Osteoblast (primary cell): ENCODE measurements at places on chromosomes 3 and 15.

DNA sequence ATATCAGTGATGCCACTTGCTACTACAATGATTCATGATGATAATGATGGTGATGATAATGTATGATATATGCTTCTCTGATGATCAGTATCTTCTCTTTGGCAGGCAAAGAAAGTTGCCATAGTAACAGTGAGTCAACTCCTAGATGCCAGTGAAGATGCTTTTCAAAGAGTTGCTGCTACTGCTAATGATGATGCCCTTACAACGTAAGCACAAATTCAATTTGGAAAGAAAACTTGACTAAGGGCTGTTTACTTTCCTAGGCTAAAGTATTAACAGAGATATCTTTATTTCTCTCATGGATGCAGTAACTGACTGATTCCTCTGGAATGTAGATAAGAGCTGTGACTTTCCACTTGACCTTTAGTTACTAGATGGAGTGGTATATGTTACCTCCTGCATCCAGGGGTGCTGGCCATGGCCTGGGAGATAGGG is 27.8 kb downstream of the ADGRG7 start:
- peak; percentile 57 for DNase-seq

GRCh38 chr15:81859737-81860516 is 185.9 kb downstream of the MEX3B start:
- DNase-seq, result no peak

- no peak for DNase-seq
Measured at GRCh38 chr15:66729331-66729951, 27.4 kb downstream of the SMAD6 start.

DNA sequence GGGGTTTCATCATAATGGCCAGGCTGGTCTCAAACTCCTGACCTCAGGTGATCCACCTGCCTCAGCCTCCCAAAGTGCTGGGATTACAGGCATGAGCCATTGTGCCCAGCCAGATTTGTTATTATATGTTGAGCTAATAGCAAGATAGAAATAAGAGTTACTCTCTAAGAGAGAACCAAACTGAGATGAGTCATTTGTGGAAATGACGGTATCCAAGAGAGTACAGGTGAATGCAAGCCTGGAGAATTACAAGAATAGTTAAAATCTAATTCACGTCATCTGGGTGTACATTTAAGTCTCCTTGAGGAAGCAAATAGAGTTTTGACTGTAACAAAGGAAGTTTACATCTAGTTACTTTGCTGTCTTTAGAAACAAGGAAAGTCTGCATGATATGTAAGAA is 12.0 kb upstream of the CDIN1 start:
- no peak for DNase-seq

DNA sequence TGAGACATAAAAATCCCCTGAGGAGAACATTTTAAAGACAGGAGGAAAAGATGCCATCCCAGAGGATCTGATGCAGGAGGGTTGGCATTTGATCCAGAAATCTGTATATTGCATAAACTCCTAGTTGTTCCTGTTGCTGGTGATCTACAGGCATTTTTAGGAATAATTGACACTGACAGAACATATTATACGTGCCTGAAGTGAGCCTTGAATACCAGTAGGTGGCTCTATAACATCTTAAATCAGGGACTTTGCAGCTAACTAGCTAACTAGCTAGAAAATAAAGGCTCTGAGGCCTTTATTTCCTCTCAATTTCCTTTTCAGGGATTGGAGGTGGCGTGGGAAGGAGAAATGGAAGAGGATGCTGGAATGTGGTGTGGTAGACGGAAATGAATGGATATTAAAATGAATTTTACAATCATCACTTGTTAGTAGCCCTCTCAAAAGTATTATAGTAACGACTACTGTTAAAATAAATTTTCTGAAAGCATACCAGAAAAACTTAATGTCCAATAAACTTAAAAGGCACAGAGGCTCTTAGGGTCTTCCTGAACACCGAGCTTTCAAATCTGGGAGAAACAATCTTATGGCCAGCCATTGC is 73.8 kb upstream of the ZBED2 start:
- DNase-seq, result no peak

DNA sequence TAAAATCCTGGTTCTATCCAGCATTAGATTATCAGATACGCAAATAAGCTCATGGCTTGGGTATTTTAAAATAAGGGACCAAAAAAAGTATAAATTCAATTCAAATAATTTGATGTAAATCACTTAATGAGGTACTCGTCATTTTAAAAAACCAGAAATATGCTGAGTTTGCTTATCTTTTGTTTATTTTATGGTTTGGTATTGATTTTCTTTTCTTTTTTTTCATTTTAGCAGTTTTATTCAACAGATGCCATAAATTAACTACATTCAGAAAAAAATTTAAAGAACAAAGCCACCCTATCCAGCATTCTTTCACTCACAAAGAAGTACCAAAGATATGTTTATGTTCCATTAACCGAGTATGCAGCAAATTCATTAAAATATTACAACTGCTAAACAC is 22.6 kb downstream of the DENND4A start:
- no peak for DNase-seq

- DNase-seq, result no peak
Measured at GRCh38 chr15:95265419-95265997, 1034.1 kb downstream of the MCTP2 start.

DNA sequence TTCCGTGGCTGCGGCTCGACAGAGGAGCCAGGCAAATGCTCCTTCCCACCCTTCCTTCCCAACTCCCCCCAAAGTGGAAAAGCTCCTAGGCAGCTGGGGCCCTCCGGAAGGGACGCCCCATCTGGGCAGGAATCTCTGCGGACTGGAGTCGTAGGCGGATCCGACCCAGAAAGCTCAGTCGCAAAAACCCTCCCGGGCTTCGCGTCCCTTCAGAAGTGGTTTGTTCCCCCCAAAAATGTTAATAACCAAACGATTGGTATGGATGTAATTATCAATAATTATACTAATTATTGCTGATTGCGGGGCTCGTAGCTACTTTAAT is 3.8 kb downstream of the RNU6-1 start:
- DNase-seq, result peak; percentile 86

DNA sequence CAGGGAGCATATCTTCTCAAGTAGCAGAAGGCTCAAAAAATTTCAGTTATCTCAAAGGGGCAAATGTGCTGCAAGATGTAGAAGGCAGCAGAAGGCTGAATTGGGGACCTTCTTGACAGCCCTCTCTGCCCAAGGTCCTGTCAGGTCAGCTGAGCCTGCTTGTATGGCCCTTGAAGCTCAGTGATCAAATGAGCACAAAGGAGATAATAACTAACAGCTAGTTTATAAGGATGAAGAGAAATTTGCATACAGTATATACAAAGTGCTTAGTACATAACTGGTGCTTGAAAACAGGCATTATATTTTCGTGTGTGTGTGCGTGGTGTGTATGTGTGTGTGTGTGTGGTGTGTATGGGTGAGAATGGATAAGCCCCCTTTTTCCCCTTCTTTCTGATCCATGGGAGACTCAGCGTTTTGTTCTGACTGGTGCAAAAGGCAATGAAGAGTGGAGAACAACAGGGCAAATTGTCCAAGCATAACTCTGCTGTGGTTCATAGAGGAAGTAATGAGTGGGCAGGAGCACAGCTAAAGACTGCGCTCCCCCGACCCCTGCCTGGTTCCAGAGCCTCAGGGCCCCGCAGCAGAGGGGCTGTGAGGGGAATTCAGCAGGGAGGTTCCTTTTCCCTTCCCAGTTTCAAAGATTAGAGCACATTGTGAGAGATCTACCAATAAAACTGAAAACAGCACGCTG is 356.8 kb upstream of the NR2F2 start:
- no peak for DNase-seq

DNA sequence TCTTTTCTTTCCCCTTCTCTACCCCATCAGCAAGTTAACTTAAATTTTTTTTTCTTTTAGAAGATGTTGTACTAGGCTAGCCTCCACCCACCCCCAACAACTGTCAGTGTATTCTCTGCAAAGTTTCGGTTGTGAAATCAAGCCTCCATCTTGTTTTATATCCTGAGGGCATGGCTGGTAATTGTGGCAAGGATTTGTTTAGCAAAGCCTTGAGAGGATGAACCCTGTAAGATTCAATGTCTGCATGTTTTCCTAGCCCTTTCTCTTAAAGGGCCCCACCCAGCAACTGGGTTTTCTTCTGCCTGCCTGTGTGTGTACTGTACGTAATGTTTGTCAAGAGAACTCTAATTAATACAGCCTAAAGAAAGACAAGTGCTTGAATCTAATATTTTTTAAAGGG is 475.3 kb downstream of the FHIT start:
- DNase-seq, result no peak

DNA sequence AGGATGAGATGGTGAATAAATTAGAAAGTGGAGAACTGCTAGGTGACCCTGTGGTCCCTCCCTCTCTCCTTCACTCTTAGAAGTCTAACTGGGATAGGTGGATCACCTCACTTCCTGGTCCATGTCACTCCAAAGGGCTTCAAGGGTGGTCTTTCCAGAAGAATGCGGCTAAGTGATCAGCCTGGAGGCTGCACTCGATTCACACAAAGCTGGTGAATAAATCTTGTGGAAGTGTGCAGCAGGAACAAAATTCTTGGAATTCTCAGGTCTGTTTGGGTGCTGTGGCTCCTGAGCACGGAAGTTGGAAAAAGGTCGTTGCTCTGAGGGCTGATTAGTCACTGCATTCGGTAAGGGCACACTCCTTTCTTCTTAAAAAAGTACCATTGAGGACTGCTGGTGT is 46.3 kb downstream of the GASK1A start:
- no peak for DNase-seq

DNA sequence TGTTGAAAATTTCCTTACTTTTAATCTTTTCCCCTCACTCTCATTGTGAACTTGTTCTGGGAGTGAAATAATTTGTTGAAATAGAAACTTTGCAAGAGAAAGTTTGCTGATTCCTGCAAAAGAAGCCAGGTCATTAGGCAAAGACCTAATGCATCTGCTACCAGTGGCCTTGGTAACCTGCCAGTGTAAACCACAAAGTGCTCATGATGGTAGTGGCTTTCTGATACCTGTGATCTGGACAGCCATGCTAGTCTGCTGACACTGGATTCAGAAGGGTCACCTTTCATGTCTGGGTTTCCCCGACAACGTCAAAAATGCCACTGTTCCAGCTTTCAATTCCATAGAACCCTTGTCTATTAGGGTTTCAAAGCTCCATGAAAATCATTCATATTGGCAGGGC is 123.7 kb upstream of the MCTP2 start:
- DNase-seq, result no peak

DNA sequence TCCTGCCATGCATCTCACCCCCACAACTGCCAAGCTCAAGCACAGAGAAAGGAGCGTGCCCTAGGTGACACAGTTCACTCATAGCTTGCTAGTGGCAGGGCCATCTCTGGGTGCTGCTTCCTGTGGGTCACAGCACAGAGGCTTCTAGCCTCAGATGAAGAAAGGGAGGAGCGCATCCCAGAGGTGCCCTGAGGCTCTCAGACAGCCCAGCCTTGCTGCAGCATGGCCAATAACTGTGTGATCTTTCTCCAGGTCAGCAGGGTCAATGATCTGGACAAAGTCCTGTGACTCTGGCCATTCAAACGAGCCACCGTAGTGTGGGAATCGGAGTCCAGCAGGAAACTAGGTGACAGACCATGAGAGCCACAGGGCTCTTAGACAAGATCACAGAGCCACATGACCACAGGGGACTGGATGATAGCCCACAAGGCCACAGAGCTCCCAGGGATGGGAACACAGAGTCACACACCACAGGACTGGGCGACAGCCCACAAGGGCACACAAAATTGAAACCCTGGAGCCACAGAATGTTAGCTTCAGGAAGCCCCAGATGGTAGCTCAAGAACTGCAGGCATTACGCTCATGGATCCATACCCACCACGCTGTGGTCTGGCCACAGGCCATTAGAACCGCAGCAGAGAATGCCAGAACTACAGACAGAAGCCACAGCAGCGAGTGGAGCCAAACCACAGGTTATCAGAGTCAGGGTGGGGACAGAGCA is 25.9 kb upstream of the GRIP2 start:
- peak; percentile 86 for DNase-seq

GRCh38 chr3:23202921-23203707 is at the start of gene UBE2E2:
Gene UBE2E2, plus strand, starts transcription at chr3:23203327.
- peak; percentile 98 for DNase-seq

DNA sequence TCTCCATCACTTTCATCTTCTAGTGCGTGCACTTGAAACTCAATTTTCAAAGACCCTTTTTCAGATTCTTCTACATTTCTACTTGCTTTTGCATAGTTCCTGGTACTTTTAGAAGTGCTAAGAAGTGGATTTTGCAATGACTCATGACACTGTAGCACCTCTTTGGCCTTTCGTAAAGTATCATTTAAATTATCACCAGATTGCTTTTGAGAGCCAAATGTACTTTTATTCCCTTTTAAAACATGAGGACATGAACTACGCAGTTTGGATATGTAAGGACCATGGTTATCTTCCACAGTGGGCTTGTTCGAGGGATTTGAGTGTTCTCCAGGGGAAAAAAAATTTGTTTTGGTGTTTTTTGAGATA is 40.5 kb downstream of the ZNF106 start:
- no peak for DNase-seq

DNA sequence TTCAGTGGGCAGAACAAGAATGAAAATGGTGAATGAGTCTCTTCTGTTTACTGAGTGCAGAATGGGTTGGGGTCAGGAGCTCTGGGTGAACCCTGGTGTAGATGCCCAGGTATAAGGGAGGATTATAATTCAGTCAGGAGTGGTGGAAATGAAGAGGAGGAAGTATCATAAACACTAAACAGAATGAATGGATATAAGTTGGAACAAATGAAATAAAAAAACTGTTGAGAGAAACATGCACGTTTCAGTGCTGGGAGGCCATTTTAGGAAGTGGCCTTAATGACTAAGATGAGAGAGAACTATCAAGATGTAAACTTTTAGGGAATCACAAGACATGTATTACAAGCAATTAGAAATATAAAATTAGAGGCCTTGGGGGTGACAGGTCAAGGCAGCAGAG is 32.8 kb upstream of the LEKR1 start:
- no peak for DNase-seq

DNA sequence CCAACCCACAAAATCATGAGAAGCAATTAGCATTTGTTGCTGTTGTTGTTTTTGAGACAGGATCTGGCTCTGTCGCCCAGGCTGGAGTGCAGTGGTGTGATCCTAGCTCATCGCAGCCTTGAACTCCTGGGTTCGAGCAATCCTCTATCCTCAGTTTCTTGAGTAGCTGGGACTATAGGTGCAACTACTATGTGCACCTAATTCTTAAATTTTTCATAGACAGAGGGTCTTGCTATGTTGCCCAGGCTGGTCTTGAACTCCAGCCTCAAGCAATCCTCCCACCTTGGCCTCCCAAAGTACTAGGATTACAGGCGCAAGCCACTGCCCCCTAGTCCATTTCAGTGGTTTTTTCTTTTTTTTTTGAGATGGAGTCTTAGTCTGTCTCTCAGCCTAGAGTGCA is 18.3 kb downstream of the PARP16 start:
- DNase-seq, result no peak

DNA sequence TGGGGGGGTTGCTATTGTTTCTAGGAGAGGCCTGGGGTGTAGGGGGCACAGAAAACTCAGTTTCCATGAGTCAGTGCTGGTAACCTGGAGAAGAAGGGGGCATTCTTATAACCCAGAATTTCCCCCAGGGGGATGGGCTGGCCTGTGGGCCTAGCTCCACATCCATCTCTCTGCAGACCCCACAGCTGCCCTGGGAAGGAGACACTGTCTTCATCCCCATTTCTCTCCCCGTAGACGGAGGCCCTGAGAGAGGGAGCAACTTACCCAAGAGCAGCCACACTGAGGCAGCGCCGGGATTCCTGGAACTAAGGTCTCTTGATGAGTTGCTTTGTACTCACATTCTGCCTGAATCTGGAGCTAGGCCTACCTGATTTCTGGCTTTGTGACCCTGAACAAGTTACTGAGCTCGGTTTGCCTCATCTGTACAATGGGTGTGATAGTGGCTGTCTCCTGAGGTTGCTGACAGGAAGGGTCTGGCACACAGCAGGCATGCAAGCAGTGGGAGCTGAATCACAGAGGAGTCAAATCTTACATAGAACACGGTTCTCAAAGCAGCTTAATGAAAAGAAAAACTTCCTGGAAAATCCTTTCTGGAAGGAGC is 55.0 kb upstream of the LCTL start:
- DNase-seq, result peak; percentile 81
